ENCODE measurements at places on chromosomes 1 and 21.

DNA sequence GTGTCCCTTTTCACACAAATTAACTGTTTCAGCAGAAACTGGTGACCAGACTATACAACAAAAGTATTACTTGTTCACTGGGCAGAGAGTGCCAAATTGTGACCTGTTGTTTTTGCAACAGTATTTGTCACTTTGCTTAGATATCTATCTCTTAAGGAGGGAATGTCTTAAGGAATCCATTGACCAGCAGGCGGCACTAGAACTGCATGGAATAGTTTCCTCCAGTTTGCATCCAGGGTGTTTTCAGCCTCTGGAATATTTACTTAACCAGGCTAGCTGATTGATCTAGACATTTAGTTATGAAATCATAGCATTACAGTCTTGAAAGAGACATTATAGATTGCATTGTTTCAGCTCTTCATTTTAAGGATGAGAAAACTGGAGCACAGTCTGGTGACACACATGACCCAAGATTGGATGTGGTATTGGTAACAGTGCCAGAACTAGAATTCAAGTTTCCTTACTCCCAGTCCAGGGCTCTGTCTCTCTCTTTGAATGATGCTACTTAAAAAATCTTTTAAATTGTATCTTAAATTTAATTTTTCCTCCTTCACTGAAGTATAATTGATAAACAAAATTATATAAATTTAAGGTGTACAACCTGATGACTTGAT lies 16.9 kb downstream of the RPTN start:
- peak; percentile 31 for DNase-seq

GRCh38 chr1:213996320-213997037 lies 8.7 kb downstream of the PROX1 start:
- DNase-seq, result no peak

- no peak for DNase-seq
These were observed 27.7 kb downstream of the DSCAM start for GRCh38 chr21:40819071-40819900.

- DNase-seq, result no peak
These were observed 13.3 kb downstream of the FAM151A start for GRCh38 chr1:54610048-54610447.
